Right atrium auricular region (tissue), 2 donors: ENCODE measurements at places on chromosomes 12 and 14. TPM values are rescaled to one million over a fixed set of nuclear protein-coding genes. Genes with fewer than 3 reads are reported as not detected.

DNA sequence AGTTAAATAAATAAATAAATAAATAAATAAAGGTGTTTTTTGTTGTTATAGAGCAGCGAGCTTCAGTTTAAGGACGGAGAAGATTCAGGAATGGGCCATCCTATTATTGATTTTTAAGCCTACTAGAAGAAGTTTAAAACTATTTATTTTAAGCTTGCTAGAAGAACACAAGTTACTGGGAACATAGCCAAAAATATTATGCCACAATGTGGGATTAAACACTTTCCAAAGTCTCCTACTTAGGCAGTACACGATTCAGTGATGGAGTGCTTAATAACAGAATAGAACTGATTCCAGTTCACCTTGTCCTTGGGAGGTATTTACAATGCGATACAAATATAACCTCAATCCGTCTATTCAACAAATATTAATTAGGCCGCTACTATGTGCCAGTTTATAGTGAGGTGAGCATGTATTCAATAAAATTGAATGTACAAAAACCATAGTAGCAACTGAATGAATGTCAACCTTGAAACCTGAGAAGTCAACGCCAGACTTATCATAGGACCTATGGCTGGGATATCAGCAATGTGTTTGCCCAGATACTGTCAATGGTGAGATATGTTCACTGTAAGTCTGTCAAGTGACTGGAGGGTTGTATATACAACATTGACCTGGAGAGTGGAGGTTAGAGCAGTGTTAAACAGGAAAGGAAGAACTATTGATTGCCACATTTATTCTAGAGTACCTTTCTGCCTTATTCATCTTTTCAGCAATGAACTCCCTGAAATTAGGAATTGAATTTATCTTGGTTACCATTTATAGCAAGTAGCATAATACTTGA is 486.4 kb downstream of the TMTC2 start:
- DNase-seq: no peak

DNA sequence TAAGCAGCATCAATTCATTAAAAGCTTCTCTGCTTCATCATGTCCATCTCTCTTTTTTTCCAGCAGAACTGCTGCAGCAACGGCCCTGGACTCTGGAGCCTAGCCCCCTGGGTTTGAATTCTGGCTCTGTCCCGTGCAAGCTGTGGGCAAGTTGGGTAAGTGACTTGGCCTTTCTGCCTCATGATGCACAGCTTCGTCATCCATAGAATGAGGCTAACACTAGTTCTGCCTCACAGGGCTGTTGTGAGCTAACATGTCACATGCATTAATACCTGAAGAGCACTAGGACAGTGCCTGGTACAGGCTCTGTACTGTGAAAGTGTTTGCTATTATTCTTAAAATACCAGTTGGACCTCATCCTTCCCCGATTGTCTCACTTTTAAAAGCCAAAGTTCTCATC is 4.2 kb downstream of the KRT82 start:
- DNase-seq: no peak

HRK gene
- total RNA-seq: 0.08 TPM

CD163L1 gene
- total RNA-seq: 0.24 TPM

PRR4 gene
- total RNA-seq: not detected

LMNTD1 gene
- not detected for total RNA-seq

- DNase-seq: no peak
Observed at GRCh38 chr14:40618225-40618898, 988.3 kb upstream of the LRFN5 start.

OR6C2 gene
- total RNA-seq: not detected

GRCh38 chr14:57656853-57657252 is 163.2 kb upstream of the CCDC198 start:
- DNase-seq: no peak

DNA sequence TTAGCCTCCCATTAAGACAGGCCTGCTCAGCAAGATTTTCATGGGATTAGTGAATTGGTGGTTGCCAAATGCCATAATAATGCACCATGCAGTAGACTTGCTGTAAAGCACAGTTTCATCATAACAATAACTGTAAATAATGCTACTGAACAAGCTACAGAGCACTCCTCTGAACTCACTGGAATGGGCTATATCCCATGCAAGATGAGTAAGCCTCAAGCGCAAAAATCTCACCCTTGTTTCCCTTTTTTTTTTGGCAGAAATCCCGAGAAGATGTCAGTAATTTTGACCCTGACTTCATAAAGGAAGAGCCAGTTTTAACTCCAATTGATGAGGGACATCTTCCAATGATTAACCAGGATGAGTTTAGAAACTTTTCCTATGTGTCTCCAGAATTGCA is 145.9 kb upstream of the HIF1A start:
- no peak for DNase-seq

- no peak for DNase-seq
Observed at GRCh38 chr12:108837239-108837638, 20.1 kb downstream of the SSH1 start.

C14orf132 gene
- total RNA-seq: 5.6 TPM
